ENCODE measurements at places on chromosomes 3 and 15. TPM values are rescaled to one million over a fixed set of nuclear protein-coding genes. Genes with fewer than 3 reads are reported as not detected.
A peak's percentile ranks its signal among the peaks of the same experiment; 100 is the strongest.

DNA sequence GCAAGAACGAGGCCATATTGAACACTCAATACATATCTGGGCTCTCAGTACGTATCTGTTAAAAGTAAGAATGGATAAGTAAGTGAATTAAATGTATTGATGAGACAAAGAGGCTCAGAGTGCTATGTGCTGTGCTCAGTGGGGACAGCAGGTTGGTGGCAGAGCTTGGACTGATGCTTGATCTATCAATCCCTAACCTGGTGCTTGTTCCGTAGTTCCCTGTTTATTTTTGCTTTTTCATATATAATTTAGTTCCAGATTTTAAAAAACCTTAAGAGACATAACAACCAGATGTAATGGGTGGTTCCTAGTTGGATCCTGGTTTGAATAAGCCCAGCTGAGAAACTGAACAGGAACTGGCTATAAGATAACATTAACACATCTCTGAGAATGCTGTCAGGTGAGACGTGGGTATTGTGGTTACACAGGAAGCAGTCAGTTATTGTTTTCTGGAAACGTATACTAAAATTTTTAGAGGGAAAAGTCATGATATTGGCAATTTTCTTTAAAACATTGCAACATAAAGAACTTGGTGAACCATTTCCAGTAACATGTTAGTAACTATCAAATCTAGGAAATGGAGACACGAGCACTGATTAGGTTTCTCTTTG, 120.5 kb downstream of the FOXB1 start:
- DNase-seq: peak; percentile 12

Gene DISP2
- total RNA-seq: 0.20 TPM

Gene ADAMTSL3
- total RNA-seq: not detected

DNA sequence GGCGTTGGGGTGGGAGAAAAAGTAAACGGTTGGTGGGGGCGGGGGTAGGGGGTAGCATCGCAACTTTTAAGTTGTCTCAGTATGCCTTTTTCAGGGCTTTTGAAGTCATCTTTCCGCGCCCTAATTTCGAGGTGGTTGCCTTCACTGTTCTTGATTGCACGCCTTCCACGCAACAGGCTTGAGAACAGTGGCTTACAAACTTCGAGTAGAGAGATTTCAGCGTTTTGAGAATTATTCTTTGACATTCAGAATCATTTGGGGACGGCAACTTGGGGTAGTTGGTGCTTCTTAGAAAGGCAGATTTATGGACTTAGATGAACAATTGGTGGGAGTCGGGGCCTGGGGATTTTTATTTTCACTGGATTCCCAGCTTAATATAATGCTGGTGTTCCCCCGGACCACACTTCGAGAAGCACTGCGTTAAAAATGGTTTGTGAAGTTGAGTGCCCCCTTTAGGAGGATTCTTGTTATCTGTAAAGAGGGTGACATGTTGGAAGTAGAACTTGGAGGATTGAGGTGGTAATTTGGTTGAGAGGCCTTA, 880 bp downstream of the PPP4R2 start:
- DNase-seq: peak; percentile 68

DNA sequence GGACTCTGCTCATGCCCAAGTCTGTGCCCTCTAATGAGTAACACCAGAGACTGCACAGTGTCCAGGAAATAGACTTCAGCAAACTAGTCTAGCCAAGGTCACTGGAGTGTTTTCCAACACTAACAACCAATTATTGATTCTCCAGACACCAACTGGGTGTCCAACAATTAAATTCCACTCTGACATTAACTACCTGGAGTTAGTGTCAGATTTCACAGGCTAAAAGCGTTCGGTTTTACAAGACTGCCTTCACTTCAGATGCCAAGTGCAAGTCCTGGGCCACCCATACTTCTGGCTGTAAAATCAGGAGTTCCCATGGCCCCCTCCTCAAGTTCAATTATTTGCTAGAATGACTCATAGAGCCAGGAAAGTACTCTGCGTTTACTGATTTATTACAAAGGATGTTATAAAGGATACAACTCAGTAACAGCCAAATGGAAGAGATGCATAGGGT, 20.8 kb upstream of the CFAP161 start:
- no peak for DNase-seq

- no peak for DNase-seq
These were observed 36.5 kb downstream of the ALS2CL start for GRCh38 chr3:46656778-46657556.

Gene TLR9
- 2.0 TPM for total RNA-seq
